Skin of body (tissue), 3 donors: ENCODE measurements at places on chromosomes 16 and 17.

GRCh38 chr16:81946206-81946605 lies 65.1 kb downstream of the SDR42E1 start:
- DNase-seq, result no peak

DNA sequence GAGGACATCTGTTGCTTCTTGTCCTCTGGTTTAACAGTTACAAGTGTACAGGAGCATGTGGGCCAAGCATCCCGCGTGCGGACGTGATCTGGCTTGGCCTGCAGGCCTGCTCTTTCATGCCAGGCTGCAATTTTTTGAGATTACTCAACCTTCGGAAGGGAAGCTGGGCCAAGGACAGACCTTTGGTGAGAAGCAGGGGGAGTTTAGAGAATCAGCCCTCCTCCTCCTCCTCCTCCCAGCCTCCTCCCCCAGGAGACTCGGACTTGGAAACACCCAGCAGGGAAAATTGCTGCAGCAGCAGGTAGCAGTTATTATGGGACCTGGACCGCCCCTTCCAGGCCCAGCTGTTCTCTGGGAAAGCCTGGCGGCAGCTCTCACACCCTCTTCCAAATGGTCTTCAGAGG lies 5.1 kb upstream of the KLHL36 start:
- peak; percentile 81 for DNase-seq

DNA sequence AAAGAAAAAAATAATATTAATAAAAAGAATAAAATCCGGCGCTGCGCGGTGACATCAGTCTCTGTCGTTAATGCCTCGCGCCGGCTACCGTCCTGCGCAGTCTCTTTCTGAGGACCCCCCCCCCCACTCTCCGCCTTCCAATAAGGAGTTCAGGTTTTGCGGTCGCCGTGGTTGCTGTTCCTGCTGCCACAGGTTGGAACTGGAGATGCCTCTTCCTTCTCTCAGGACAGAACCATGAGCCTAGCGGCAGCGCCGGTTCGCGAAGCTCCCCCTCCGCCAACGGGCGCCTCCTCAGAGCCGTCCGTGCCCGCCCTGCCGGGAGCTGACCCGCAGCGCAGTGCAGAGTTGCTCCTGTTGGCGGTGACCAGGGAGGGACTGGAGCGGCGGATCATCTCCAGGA lies 2093.4 kb downstream of the TP53TG3F start:
- no peak for DNase-seq

GRCh38 chr17:79866791-79867518 lies 27.7 kb upstream of the CBX4 start:
- no peak for DNase-seq

DNA sequence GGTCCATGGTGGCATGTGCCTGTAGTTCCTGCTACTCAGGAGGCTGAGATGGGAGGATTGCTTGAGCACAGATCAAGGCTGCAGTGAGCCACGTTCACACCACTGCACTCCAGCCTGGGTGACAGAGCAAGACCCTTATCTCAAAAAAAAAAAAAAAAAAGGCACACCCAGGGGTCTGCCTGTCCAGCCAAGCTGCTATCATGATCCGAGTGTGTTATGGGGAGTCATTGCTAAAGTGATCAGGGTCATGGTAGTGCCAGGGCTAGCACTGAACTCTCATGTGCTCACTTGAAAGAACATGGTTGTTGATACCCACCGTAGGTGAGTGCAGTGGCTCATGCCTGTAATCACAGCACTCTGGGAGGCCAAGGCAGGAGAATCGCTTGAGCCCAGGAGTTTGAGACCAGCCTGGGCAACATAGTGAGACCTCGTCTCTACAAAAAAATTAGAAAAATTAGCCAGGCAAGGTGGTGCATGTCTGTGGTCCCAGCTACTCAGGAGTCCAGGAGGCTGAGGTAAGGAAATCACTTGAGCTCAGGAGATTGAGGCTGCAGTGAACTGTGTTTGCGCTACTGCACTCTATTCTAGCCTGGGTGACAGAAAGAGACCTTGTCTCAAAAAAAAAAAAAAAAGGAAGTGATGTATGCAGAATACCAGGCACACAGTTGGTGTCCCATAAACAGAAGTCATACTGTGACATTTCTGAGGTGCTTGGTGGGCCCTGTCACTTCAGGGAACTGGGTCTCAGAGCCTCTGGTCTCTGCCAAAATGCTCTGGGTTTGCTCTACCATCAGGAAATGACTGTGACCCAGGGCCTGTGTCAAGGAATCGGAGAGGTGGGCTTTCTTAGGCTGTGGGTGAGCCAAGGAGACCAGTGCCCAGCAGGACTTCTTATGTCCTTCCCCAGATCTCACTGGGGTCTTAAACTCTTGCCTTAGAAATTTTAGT lies 2.2 kb downstream of the PRM1 start:
- DNase-seq, result no peak

DNA sequence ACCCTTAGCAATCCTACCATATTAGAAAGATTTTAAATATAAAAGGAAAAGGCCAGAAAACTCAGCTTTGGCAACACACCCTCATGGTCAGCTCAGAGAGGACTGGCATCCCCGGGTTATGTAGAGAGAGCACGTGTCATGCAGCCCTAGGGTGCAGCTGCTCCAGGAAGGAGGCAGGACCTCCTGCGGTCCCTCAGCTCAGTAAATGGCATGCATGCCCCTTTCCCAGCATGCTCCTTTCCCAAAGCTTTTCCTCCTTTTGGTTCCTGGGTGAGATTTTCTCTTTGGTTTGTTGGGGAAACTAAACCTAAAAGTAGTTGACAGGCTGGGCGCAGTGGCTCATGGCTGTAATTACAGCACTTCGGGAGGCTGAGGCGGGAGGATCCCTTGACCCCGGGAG lies 3.9 kb downstream of the GAN start:
- DNase-seq, result no peak

GRCh38 chr16:49345829-49346228 lies 27.8 kb upstream of the C16orf78 start:
- DNase-seq, result no peak

GRCh38 chr17:44191941-44192496 lies 5.2 kb downstream of the TMUB2 start:
- no peak for DNase-seq

GRCh38 chr16:56615353-56615752 lies 7.0 kb downstream of the MT2A start:
- no peak for DNase-seq

DNA sequence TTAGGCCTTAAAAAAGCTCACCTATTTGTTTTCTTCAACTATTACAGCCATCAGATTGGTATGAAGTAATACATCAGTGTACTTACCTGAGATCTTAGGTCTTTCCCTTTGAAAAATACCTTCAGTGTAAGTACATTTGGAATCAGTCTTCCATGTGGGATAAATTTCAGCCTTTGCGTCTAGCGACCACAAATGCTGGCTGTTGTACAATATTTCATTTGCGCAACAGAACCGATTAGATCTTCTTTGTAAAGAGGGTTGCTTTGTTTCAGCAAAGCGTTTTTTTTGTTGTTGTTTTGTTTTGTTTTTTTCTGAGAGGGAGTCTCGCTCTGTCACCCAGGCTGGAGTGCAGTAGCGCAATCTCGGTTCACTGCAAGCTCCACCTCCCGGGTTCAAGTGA lies 394.0 kb downstream of the CPPED1 start:
- no peak for DNase-seq

DNA sequence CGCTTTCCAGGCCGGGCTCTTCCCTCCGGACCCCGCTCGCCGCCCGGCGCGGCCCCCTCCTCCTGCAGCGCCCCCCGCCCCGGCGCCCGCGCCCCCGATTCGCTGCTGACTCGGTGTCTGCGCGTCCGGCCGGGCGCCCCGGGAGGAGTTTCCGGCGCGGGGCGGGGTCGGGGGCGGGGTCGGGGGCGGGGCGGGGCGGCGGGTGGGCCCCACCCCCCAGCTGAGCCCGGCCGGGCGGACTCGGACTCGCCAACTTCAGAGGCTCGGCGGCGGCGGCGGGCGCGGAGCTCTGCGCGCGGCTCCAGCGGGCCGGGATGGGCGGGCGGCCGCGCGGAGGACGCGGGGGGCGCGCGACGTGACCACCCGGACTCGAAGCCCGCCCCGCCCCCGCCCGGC lies at the start of gene METRNL:
Gene METRNL (plus strand): TSS at position 258 of the 396 bp plus-strand sequence. CDS start 207 bp downstream, outside the sequence.
- DNase-seq, result no peak

DNA sequence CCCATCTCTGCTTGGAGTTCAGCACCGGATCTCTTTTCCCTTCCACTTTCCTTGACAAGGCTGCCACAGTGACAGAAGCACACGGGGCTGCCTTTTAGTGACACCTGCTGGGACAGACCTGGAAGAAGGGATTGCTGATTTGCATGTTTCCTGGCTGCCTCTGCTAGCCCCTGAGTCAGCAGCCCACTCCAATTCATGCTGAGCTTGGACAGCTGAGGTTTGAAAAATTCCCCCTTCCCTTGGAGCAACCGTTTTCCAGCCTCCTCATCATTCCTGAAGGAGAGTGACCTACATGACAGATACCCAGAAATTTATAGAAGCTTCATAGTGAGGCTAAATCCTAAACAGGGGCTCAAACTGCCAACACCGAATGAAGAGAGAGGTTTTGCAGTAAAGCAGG lies 18.8 kb upstream of the RBL2 start:
- no peak for DNase-seq

GRCh38 chr17:72711521-72712310 lies 380.8 kb downstream of the SLC39A11 start:
- no peak for DNase-seq

GRCh38 chr17:47210779-47211178 lies 1.6 kb downstream of the MYL4 start:
- DNase-seq, result no peak

GRCh38 chr17:34434052-34434451 lies 71.0 kb upstream of the CCL1 start:
- no peak for DNase-seq

- no peak for DNase-seq
Measured at GRCh38 chr17:66605541-66605940, 229.4 kb upstream of the CACNG5 start.

DNA sequence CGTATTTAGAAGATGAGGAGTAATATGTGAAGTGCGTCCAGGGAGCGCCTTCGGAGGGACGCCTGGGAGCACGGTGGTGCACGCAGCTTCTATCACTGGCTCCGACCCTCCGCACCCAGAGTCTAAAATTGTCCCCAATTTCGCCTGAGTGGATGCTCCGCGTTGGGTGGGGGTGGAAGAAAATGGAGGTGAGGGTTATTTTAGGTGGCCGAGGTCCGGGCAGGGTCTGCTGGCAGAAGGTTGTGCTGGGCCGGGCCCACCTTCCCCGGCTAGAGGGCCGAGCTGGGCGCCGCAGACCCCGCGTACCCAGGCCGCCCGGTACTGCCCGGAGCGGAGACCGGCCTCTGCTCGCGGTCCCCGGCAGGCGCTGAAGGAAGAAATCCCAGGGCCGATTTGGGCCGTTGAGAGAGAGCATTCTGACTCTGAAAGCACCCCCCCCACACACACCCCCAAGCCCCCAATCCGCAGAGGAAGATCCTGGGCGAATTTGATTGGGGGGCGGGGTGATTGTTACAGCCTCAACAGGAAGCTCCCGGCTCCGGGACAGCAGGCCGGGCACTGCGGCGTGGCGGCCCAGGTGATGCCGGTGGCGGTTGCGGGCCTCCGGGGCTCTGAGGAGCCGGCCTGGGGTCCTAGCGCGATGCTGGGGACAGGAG lies 3.0 kb downstream of the BAHCC1 start:
- DNase-seq, result no peak

DNA sequence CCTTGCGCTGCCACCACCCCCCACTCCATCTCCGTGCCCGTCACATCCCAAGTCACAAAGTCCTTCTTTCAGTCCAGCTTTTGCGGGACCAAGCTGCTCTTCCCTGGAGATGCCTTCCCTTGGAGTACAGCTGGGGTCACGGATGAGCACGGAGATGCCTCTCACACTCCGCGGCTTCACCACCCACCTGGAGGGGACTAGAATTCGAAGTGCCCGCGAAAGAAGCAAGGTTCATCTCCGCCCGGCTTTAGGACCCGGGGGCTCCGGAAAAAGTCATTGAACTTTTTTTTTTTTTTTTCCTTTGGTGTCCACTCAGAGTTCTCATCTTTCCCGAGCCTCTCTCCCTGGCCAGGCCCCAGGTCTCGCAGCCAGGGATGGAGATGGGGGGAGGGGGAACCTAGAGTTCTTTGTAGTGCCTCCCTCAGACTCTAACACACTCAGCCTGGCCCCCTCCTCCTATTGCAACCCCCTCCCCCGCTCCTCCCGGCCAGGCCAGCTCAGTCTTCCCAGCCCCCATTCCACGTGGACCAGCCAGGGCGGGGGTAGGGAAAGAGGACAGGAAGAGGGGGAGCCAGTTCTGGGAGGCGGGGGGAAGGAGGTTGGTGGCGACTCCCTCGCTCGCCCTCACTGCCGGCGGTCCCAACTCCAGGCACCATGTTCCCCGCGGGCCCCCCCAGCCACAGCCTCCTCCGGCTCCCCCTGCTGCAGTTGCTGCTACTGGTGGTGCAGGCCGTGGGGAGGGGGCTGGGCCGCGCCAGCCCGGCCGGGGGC lies at the start of gene FKBP10:
Gene FKBP10 (plus strand): TSS at position 624 of the 771 bp plus-strand sequence. CDS start 31 bp downstream, at position 655.
- DNase-seq, result peak; percentile 74

DNA sequence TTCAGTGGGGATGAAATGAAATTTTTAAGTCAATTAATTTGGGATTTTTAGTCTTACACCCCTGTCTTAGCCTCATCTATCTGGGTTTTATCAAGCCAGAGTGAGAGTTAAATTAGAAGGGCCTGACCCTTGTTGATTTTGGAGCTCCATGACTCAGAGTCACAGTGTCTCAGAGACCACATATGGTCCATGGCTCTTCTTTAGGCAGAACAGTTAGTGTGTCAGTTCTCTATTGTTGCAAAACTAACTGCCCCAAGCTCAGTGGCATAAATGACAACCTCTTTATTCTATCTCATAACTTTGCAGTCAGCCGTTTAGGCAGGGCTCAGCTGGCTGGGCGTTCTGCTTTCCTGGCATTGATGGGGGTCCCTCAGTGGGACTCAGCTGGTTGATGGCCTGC lies 44.7 kb downstream of the IRF8 start:
- DNase-seq, result no peak

DNA sequence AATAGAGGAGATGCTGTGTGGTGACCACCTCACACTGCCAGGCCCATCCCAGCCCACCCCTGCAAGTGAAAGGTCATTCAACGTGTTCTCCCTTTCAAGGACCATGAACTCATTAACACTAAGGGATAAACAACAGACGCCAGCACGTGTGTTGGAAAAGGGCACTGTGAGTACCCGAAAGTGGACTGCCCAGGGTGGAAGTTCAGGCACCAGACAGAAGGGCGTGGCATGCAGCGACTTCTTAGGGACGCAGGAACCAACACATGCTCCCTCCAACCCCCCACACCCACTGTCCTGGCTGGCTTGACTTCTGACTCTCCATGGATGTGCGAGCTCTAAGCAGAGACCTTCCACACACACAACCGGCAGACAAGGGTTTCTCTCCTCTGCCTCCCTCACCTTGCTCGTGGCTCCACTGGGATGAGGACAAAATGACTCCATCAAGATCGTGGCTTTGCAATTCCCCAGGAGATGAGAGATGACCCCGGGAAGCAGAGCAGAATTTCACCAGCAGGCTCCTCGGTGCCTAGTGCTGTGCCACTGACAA lies 11.0 kb downstream of the UBALD1 start:
- DNase-seq, result no peak

- no peak for DNase-seq
Measured at GRCh38 chr16:67713647-67714273, 5.4 kb downstream of the GFOD2 start.
